Hematopoietic multipotent progenitor cell treated with erythropoietin and hydrocortisone succinate and interleukin-3 and kit ligand, for 4 days (in vitro differentiated cells): ENCODE measurements at places on chromosomes 16 and 17.

DNA sequence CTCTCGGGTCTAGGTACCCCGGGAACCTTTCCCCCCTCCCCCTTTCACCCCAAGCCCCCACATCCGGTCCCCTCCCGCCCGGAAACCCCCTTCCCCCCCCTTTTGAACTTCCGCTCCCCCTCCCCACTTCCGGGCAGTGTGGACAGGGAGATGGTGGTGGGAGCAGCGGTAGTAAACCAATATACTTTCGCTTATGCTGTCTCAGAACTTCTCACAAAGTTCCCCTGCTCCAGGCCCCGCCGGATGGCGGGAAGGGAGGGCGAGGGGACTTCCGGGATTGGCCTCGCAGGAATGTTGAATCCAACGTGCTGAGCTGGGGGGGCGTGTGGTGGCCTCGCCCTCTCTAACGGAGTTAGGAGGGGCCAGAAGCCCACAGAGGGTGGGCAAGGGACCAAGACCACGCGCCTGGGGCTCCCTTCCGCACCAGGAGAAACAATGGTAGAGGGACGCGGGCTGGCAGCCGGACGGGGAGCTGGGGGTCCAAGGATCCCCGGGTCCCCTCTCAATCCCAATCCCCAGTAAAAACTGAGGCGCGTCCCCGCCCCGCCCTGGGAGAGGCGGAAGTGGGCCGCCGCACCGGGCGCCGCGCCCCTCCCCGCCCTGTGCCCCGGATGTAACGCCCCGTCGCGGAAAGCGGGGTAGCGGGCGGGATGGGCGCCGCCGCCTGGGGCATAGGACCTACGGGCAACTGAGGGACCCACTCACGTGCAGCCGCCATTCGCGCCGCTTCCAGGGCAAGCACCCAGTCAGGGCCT is 742 bp downstream of the PFN1 start:
- peak; percentile 79 for DNase-seq

GRCh38 chr17:60548990-60549389 is 22.9 kb upstream of the APPBP2 start:
- no peak for DNase-seq

DNA sequence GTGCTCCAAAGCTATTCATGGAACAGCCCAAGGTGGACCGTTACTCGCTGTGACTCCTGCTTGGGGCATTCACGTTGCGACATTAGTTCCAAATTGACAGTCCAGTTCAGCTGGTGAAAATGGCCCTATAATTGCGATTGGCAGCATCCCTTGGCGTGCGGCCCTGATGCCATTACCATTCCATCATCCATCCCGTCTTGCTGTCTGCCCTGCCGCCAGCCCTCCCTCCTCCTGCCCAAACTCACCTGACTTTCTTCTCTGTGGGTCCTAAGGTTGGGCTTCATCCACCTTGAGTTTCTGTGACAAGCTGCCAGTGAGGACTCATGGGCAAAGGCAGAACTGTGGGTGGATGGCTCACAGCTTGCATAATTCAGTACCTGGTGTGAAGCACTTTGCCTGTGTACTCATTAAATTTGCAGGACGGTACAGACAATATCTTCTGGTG is 104.6 kb downstream of the RPTOR start:
- DNase-seq: no peak

- DNase-seq: no peak
These were observed 85.3 kb downstream of the NDEL1 start for GRCh38 chr17:8520981-8521380.

DNA sequence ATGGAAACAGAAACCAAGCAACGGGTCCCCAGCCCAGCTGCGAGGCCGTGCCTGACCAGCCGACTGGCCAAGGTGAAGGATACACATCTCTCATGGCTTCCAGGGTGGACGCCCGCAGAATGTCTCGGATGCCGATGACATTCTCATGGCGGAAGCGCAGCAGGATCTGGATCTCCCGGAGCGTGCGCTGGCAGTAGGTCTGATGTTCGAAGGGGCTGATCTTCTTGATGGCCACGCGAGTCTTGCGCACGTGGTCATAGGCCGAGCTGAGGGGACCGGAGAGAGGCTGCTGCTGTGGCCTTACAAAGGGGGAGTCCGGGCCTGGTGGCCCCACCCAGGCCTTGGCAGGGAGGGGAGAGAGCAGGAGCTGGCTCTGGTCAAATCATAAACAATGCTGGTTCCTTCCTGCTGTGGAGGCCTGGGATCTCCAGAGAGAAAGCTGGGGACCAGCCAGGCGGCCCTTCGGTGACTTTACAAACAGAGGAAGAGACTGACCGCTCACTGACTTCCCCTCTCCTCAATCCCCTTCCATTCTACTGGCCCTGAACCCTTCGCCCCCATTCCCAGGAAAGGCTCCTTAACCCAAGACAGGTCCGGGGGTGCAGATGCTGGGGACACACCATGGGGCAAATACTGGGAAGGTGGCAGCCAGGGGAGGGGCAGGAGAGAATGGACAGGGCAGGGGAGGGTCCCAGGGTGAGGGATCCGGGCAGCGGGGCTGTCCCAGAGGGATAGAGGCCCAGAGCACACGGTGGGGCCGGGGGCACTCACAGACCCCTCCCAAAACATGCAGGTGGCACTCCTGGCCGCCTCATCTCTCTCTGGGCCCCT is 1.1 kb downstream of the MAPK3 start:
- no peak for DNase-seq

DNA sequence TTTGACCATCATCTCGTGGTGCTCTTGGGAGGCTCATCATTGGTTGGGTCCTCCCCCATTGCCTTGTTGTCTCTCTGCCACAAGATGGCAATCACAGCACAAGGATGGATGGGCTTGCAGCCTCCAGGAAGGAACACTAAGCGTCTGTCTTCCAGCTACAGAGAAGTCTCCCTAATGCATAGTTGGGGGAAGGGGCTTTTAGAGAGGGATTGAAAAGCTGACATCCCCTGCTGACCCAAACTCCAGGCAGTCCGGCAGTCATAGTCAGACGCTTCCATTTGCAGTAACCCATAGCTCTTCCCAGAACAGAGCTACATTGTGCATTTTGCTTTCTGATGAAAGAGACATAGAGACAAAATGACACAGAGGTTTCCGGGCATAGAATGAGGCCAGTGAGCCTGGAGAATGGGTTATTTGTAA is 111.4 kb downstream of the UTP18 start:
- peak; percentile 83 for DNase-seq

GRCh38 chr17:70588003-70588402 is 418.7 kb downstream of the KCNJ2 start:
- no peak for DNase-seq

GRCh38 chr17:79473876-79474440 is 136.9 kb downstream of the RBFOX3 start:
- DNase-seq: no peak

GRCh38 chr16:2213817-2214718 is 572 bp downstream of the PGP start:
- peak; percentile 54 for DNase-seq

- DNase-seq: no peak
These were observed 3.7 kb upstream of the ZDHHC1 start for GRCh38 chr16:67419931-67420330.

GRCh38 chr17:50365649-50366393 is 7.2 kb downstream of the MRPL27 start:
- no peak for DNase-seq

- peak; percentile 37 for DNase-seq
These were observed 9.7 kb upstream of the NXPH3 start for GRCh38 chr17:49565948-49566491.

DNA sequence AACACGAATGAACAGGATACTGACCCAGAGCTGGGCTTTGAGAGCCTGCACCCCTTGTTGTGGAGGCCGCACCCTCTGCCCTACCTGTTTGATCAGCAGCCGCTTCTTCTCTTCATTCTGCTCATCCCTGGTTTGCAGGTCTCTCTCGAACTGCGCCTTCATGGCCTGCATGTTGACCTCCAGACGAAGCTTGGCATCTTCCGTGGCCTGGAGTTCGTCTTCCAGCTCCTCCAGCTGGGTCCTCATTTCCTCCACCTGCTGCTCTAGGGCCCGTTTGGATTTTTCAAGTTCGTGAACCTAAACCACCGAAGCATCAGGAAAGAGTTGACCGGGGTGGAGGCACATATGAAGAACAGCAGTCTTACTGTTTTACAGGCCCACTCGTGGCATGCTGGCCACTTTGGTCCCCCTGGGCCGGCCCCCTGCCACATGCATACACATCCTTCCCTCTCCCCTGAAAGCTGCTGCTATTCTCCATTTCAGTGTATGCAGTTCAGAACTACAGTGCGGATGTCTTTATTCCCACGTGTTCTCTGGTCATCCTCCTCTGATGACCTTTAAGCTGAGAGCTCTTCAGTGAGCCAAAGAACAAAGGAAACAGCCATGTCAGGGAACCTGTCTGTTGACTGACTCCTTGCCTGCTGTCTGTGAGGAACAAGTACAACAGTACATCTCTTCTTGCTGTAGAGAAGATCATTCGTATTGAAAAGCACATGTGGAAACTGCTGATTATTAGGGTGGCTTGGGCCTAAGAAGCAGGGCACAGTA is 54.8 kb downstream of the NDEL1 start:
- DNase-seq: no peak

GRCh38 chr16:60432472-60432871 is 1603.8 kb downstream of the CDH8 start:
- no peak for DNase-seq

DNA sequence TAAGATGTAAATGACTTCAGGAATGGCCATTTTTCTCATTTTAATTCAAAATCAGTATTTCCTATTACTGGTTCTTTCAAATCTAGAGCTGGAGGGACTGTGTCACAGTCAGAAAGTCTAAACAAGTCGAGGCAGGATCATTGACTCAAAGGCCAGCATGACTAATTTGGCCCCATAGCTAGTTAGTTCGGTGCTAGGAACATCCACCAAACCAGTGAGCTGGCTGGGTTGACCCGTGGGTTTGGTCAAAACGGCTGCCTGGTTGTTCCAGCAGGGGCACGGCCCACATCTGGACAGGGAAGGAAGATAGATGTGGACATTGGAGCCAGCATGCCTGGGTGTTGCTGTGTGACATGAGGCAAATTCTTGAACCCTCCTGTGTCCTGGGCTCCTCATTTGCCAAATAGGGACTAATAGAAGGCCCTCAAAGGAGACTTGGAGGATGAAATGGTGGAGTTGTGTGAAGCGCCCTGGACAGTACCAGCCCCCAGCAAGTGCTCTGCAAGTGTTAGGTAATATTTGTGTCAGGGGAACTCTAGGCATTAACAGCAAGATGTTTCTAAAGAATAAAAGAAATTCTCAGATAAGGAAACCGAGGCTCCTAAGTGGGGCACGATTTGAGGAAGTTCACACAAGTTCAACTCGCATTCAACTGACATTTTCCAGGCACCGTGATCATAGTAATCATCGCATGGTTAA is 46.2 kb downstream of the MEOX1 start:
- peak; percentile 59 for DNase-seq

GRCh38 chr17:80862978-80863377 is 128.7 kb upstream of the CHMP6 start:
- DNase-seq: no peak

DNA sequence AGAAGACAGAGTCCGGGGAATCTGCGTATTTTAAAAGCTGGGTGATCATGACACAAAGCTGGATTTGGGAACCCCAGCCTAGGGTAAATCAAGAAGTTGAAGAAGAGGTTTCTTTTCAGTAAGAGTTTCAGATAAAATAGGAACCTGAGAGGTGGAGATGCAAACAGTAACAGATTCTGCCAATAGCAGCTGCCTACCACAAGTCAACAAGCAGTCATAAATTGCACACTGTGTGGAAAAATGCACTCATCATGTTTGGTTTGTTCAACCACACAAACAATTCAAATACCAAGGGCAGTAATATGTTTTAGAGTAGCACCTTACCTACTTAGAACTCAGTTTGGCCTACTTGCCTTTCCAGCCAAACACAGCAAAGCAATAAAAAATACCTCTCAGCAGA is 14.0 kb downstream of the MYO1D start:
- no peak for DNase-seq

DNA sequence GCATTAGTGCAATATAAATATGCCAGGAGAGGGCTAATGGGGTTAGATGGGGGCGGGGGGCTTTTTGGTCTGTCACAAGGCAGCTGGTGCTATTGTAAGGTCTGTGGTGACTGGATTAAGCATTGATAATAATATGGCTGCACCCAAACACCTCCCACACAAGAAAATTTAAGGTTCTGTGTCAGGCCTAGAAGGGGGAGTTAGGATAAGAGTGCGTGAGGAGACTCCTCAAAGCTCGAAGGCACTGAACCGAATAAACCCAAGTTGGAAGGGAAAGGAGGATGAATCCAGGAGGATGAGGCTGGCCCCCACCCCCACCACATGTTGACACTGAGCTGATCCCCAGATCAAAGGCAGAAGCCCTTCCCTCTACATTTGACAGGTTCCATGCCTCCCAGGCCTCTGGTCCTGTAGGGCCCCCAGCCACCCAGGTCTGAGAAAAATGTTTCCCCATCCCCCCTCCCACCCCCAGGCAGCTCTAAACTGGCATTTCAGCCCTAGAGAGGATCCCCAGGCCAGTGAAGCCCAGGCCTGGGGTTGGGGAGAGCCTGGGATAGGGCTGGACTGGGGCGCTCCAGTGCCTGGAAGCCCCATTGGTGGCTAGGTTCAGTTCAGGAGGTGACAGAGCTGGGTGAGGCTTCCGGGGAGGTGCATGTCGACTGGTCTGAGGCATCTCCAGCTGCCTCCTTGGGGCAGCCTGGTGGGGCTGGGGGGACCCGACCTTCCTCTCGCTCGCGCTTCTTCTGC is 1.7 kb downstream of the HOXB1 start:
- DNase-seq: no peak

DNA sequence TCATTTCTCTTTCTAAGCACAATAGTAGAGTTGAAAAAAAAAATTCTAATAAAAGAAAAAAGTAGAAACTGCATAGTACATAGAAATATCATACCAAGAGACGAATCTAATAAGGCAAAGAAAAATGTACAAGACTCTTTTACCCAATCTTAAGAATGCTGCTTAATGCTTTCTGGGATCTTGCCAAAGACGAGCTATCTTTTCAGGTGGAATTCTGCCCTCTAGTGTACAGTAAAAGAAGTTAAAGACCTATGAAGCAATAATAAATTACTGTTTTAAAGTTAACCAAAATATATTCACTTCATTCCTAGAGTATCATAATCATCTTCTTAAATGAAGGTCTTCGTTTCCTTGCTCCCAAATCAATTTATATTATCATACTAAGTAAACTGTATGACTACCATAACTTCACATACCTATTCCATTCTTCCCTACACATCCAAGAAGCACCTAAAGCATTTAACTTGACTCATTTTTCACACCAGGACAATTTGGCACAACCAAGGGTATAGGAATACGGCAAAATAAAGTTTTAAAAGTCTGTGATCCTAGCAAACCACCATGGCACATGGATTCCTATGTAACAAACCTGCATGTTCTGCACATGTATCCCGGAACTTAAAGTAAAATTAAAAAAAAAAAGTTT is 47.7 kb downstream of the CFDP1 start:
- DNase-seq: peak; percentile 93
